Stomach (tissue), 19 donors: ENCODE measurements at places on chromosomes 16 and 17.
A peak's percentile ranks its signal among the peaks of the same experiment; 100 is the strongest.

DNA sequence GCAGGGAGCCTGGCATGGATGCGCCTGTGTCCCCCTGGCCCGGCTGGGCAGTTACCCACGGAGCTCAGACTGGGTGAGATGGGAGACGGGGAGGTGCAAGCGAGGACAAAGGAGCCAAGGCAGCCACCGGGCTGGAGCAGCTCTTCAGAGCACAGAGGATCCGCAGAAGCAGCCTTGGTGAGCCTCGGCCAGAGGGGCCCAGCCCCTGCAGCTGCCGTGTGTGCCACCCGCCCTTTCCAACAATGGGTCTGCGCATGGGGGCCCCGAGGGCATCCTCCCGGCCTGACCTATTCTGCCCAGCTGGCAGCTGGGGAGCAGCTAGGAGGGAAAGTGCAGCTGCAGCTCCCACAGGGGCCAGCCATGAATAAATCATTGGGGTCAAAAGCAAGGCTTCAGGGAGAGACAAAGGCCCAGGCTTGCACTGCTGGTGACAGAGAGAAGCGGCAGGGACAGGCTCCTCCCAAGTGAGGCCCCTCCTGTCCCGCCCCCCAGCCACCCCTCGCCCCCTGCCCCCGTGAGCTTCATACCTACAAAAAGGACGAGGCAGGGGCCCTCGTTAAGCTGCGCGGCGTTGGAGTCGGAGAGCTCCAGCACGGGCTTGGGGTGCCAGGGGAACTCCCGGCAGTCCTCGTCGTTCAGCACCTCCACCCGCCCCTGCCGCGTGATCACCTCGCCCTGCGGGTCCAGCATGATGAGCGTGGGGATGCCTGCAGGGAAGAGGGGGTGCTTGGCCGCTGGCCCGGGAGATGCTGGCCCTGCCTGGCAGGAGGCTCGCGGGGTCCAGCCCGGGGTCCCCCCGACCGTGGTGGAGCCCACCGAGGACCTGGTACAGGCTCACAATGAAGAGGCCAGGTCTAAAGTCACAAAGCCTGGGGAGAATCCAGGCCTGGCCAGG, 22.6 kb downstream of the MRM3 start:
- H3K36me3 ChIP-seq = peaks cover 26% of the 10 kb centered on the region
- no peak overlapping the region for H3K27ac ChIP-seq
- DNase-seq = no peak

GRCh38 chr16:80664226-80664625, 123.4 kb downstream of the DYNLRB2 start:
- no peaks in the 10 kb centered on the region for H3K27me3 ChIP-seq
- no peak overlapping the region for H3K4me3 ChIP-seq
- H3K36me3 ChIP-seq = no peaks in the 10 kb centered on the region
- DNase-seq = no peak
- H3K4me1 ChIP-seq = no peaks in the 10 kb centered on the region

- no peaks in the 10 kb centered on the region for H3K27me3 ChIP-seq
- no peak overlapping the region for H3K27ac ChIP-seq
- H3K36me3 ChIP-seq = no peaks in the 10 kb centered on the region
These were observed 4.7 kb upstream of the IRF8 start for GRCh38 chr16:85894266-85894665.

DNA sequence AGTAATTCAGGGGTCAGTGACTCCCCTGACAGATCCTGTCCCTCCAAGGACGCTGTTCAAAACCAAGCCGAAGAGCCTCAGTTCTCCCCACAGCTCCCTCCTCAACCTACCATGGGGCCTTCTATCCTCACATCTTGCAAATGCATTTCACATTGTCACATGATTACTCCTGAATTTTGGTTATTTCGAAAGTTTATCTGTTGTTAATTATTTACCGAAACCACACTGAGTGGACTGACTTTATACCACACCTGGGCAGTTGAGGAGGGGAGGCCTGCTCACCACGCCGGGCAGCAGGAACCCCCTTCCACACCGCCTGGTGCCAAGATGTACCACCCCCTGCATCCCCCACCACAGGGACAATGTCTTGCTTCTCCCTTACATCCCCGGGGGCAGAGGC, 4.7 kb downstream of the TIMP2 start:
- peak overlapping the region; percentile 97 for H3K27ac ChIP-seq
- DNase-seq = no peak
- peaks cover 71% of the 10 kb centered on the region for H3K4me1 ChIP-seq
- no peaks in the 10 kb centered on the region for H3K27me3 ChIP-seq
- no peaks in the 10 kb centered on the region for H3K36me3 ChIP-seq
- H3K4me3 ChIP-seq = no peak overlapping the region

GRCh38 chr17:56807723-56808122, 26.0 kb downstream of the C17orf67 start:
- H3K4me1 ChIP-seq = peaks cover 4% of the 10 kb centered on the region
- no peaks in the 10 kb centered on the region for H3K27me3 ChIP-seq
- no peak for DNase-seq
- H3K4me3 ChIP-seq = no peak overlapping the region
- H3K27ac ChIP-seq = peak overlapping the region; percentile 15

DNA sequence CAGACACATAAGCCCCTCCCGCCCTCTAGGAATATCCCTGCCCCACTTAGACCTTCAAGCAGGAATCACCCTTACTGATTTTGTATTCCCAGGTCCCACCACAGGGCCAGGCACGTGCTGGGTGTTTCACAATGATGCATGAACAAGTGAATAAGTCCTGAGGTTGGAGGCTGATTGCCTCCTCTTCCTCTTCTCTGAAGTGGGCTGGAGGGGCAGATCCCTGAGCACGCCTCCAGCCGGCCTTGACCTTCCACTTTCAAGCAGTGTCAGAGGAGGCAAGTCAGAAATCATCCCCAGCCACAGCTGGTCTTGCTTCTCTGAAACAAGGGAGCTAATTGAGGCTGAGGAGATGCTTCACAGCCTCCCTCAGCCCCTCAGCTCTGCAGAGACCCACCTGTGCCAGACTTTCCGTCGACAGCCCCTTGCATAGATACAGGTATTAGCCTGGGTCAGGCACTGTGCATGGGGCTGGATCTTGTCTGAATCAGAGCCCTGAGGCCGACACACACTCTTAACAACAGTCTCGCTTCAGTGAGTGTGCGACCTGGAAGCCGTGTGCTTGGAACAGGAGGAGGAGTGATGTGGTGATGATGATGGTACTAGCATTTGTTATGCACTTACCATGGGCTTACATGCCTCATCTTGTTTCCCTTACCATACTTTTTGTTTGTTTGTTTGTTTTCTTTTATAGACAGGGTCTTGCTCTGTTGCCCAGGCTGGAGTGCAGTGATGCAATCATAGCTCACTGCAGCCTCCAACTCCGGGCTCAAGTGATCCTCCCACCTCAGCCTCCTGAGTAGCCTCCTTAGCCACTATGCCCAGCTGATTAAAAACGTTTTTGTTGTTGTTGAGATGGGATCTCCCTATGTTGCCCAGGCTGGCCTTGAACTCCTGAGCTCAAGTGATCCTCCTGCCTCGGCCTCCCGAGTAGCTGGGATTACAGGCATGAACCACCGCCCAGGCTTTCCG, 15.0 kb downstream of the MRM1 start:
- H3K4me3 ChIP-seq = no peak overlapping the region
- DNase-seq = no peak
- no peaks in the 10 kb centered on the region for H3K27me3 ChIP-seq
- no peak overlapping the region for H3K27ac ChIP-seq

DNA sequence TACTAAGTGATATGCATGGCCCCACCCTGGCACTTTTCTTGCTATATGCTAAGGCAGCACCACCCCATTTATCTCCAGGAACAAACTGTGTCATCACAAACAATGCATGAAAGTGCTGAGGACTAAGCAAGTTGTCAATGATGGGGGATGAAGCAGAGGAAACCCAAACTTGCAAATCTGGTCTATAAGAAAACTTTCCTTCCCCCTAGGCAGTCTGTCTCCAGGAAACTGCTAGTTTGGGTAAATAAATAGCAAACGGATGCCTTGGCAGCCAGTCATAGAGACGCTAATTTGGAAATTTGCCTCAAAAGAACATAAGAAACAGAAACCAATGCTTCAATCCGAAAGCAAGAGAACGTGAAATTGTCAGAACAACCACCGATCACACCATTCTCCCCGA, 5.6 kb upstream of the HSBP1 start:
- no peak for DNase-seq
- H3K36me3 ChIP-seq = no peaks in the 10 kb centered on the region
- no peak overlapping the region for H3K27ac ChIP-seq
- H3K27me3 ChIP-seq = no peaks in the 10 kb centered on the region
- peaks cover 5% of the 10 kb centered on the region for H3K4me1 ChIP-seq

DNA sequence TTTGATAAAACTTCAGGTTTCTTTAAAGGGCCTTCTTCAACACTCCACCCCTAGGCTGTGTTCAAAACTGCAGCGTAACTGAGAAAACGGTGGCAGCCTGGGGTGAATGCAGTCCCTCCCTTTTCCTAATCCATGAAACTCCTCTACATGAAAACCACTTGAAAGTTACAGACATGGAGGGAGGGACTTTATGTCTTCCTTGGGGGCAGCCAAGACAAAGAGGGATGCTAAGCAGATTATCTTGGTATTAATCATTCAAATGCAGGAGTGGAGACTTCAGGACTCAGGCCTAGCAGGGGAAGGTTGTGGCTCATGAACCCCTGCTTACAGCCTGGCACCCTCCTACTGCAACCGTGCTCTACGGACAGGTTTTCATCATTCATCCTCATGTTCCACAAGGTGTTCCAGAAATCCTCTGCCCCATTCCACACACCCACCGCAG, 46.8 kb downstream of the RNF112 start:
- no peak overlapping the region for H3K4me3 ChIP-seq
- no peaks in the 10 kb centered on the region for H3K27me3 ChIP-seq
- no peaks in the 10 kb centered on the region for H3K36me3 ChIP-seq
- H3K27ac ChIP-seq = no peak overlapping the region
- peaks cover 6% of the 10 kb centered on the region for H3K4me1 ChIP-seq

DNA sequence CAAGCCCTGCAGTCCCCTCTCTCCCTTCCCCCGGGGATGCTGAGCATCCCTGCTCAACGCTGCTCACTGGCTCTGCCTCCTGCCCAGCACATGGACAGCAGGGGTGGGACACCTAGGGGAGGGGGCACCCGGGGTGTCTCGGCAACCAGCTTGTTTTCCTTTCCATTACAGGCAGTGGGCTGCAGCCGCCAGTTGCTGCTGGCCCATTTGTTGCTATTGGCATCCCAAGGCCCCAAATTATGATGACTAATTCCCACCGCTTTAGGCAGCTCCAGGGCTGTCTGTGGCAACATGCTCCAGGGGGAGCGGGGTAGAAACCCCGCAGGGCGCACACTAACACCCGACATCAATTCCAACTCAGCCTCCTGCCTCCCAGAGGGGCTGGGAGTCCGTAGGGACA, 4.9 kb downstream of the SDK2 start:
- no peaks in the 10 kb centered on the region for H3K36me3 ChIP-seq
- H3K4me3 ChIP-seq = no peak overlapping the region
- no peak overlapping the region for H3K27ac ChIP-seq
- DNase-seq = no peak
- peaks cover 67% of the 10 kb centered on the region for H3K27me3 ChIP-seq

DNA sequence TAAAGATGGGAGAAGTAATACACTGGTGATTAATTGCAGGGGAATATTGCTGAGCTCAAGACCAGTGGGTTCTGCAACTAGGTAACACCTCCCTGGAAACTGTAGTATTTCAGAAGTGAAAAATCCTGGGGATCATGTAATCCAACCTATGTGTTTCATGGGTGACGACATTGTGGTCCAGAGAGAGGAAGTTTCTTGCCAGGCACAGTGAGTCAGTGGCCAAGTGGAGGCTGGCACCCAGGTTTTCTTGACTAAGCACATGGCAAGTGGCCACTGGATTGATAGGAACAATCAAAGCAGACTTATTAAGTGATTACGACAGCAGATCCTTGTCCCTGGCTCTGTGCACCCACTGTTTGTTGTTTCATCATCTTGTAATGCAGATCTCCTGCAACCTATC, 14.6 kb upstream of the CIITA start:
- peak; percentile 90 for DNase-seq
- H3K27ac ChIP-seq = no peak overlapping the region
- H3K27me3 ChIP-seq = peaks cover 10% of the 10 kb centered on the region
- no peak overlapping the region for H3K4me3 ChIP-seq
- H3K4me1 ChIP-seq = no peaks in the 10 kb centered on the region

- no peaks in the 10 kb centered on the region for H3K36me3 ChIP-seq
- no peak for DNase-seq
- no peak overlapping the region for H3K27ac ChIP-seq
These were observed 4.3 kb downstream of the NEUROD2 start for GRCh38 chr17:39603304-39604016.

DNA sequence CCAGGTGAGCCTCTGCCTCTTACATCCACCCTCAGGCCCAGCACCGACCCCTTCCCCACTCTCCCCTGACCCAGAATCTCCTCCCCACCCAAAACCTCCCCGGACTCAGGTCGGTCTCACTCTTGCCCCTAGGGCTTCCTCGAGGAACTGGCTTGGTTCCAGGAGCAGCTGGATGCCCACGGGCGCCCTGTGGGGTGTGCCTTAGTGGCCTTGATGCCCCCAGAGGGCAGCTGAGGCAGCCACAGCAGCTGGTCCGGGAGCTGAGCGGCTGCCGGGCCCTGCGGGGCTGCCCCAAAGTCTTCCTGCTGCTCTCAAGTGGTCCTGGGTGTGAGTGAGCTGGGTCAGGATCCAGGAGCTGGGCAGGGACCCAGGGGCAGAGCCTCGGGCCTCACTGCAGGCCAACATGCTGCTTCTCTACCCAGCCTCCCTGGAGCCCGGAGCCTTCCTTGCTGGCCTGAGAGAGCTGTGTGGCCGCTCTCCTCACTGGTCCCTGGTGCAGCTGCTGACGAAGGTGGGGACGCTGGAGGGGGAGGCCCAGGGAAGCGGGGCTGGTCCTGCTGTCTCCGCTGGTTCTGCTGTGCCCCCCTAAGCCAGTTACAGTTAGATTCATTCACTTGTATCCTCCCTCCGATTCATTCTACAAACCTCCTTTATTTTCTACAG, 9.6 kb downstream of the ZNF213 start:
- H3K4me3 ChIP-seq = no peak overlapping the region
- peaks cover 5% of the 10 kb centered on the region for H3K4me1 ChIP-seq
- H3K27ac ChIP-seq = no peak overlapping the region
- H3K36me3 ChIP-seq = peaks cover 36% of the 10 kb centered on the region
- H3K27me3 ChIP-seq = no peaks in the 10 kb centered on the region

- H3K4me3 ChIP-seq = no peak overlapping the region
- DNase-seq = no peak
These were observed 60.5 kb upstream of the CLEC3A start for GRCh38 chr16:77961814-77962213.

DNA sequence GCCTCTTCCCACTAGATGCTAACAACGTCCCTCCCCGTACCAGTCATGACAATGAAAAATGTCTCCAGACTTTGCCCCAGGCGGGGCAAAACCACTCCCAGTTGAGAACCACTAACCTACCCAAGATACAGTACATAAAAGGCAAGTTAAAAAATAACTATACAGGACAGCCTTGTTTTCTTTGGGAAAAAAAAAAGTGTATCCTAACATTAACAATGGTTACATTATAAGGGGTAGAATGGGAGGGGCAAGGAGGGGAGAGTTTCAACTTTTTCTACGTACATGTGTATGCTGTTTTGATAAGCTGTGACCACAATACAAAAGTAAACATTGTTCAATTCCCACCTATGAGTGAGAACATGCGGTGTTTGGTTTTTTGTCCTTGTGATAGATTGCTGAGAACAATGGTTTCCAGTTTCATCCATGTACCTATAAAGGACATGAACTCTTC, 94.9 kb downstream of the TOX3 start:
- peaks cover 10% of the 10 kb centered on the region for H3K4me1 ChIP-seq
- H3K27ac ChIP-seq = no peak overlapping the region
- no peaks in the 10 kb centered on the region for H3K27me3 ChIP-seq
- peaks cover 4% of the 10 kb centered on the region for H3K36me3 ChIP-seq
- H3K4me3 ChIP-seq = no peak overlapping the region

GRCh38 chr17:57465610-57466009, 209.3 kb downstream of the MSI2 start:
- H3K4me1 ChIP-seq = no peaks in the 10 kb centered on the region
- H3K27me3 ChIP-seq = no peaks in the 10 kb centered on the region
- no peak overlapping the region for H3K27ac ChIP-seq
- no peak for DNase-seq
- no peaks in the 10 kb centered on the region for H3K36me3 ChIP-seq
- no peak overlapping the region for H3K4me3 ChIP-seq
